ENCODE measurements at places on chromosomes 13 and 19.

DNA sequence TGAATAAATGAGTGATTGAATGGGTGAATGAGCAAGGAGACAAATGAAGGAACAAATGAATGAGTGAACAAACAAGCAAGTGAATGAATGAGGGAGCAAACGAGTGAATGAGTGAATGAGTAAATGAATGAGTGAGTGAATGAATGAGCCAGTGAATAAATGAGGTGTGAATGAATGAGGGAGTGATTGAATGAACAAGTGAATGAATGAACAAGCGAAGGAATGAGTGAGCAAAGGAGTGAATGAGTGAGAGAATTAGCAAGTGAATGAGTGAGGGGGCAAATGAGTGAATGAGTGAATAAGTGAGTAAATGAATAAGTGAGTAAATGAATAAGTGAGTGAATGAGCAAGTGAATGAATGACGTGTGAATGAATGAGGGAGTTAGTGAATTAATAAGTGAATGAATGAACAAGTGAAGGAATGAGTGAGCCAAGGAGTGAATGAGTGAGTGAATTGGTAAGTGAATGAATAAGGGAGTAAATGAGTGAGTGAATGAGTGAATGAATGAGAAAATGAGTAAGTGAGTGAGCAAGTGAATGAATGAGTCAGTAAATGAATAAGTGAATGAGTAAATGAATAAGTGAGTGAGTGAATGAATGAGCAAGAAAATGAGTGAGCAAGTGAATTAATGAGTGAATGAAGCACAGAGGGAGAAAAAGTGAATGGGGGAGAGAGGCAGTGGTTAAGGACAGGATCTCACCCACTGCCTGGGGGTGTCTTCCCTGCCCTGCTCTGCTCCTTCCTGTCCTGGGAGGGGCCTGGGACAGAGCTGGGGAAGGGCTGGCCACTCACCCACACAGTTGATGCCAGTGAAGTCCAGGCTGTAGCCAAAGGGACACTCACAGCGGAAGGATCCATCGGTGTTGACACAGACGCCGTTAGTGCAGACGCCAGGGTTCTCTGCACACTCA is 36.4 kb downstream of the CCL25 start:
- DNase-seq, result no peak

GRCh38 chr13:51900471-51900870 is 38.7 kb downstream of the CCDC70 start:
- DNase-seq, result no peak

GRCh38 chr13:74907788-74908187 is 574.2 kb downstream of the TBC1D4 start:
- DNase-seq, result no peak

- no peak for DNase-seq
These were observed 226.3 kb downstream of the SLC7A1 start for GRCh38 chr13:29369060-29369743.

GRCh38 chr19:48990400-48990799 is 2.7 kb downstream of the GYS1 start:
- no peak for DNase-seq

DNA sequence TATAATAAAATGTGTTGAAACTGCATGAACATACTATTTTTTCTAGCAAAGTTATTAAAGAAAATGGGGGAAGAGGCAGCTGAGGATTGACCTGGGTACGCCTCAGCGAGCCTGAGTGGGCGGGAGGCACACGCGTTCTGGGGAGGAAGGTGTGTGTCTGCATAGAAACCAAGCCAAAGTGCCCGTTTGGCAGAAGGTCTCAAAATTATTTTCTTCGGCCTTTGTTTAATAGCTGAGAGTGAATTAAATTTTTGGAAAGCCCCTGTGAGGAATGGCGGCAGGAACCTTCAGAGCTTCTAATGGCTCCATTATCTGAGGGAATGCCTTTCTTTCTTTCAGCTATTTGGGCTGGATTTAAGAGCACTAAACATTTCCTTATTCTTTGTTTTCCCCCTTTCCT is 5.2 kb downstream of the ZIC2 start:
- DNase-seq, result no peak

- DNase-seq, result no peak
These were observed 58.6 kb upstream of the WASF3 start for GRCh38 chr13:26498656-26499601.

- no peak for DNase-seq
These were observed 389.3 kb downstream of the FGF14 start for GRCh38 chr13:102012299-102013293.

GRCh38 chr19:32265995-32266394 is 79.4 kb upstream of the ZNF507 start:
- DNase-seq, result no peak

DNA sequence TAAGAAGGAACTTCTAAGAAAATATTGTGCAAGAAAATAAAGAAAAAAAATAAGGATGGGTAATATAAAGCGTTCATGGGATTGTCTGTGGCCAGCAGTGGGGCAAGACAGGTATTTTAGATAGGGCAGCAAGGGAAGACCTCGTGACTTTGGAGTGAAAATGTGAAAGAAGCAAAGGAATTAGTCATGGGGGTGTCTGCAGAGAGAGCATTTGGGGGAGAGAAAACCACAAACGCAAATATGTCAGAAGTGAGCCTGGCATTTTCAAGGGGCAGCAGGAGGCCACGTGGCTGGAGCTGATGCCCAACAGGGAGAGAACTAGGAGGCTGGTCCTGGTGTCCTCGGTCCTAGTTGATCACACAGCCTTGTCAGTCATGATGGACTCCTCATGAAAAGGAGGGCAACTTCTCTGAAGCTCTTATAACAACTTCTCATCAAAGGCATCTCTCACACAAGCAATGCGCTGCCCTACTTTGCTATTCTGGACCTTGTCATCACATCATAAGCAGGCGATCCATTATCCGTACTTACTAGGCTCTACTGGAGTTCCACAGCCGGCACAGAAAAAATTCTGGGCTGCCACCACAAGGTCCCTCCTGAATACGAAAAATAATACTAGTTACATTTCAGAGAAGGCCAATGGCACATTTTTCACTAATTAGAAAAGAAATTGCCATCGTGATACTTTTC is 31.0 kb downstream of the RUBCNL start:
- DNase-seq, result no peak

- peak; percentile 72 for DNase-seq
These were observed 15.3 kb upstream of the MAP1S start for GRCh38 chr19:17703824-17704463.

DNA sequence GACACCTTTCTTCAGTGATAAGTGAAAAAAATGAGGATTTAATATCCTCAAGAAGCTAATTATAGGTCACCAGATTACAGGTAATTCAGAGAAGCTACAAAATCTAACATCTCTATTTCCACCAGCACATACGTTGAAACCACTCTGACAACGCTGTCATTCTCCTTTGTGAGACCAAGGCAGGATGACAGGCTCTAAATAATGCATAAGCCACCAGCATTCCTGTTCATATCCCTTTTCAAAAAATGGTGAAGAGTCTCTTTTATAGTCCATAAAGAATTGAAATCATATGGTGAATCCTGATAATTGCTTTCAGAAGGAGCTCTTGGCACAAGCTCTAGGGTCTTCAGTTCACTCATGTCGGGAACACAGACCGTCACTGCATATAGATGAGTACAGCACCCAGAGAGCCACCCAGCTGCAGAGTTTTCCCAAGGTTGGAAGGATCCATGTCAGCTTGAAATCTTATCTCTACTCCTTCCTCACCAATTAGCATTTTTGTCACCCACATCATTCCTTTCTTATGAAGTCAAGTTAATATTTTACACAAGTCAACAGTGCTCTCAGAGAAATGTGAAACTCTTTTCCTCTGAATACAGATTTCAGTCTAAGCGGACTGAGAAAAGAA is 431.4 kb downstream of the TBC1D4 start:
- no peak for DNase-seq

GRCh38 chr19:29623726-29624488 is 17.8 kb downstream of the POP4 start:
- no peak for DNase-seq

All from activated CD4-positive, alpha-beta T cell treated with anti-CD3 and anti-CD28 coated beads, Interleukin-2, amount 50 U/mL, for 1 hour (primary cell).